ENCODE measurements at places on chromosomes 5 and 9. TPM values are rescaled to one million over a fixed set of nuclear protein-coding genes. Genes with fewer than 3 reads are reported as not detected.

PCDHB12 gene
- total RNA-seq, result not detected

OR1J2 gene
- not detected for total RNA-seq

SV2C gene
- not detected for total RNA-seq

PAIP1 gene
- total RNA-seq, result 124 TPM

DNM1 gene
- total RNA-seq, result 101 TPM

TEX48 gene
- total RNA-seq, result not detected

CERT1 gene
- 24.8 TPM for total RNA-seq

INSL6 gene
- total RNA-seq, result not detected

CHSY3 gene
- 0.16 TPM for total RNA-seq

IL7R gene
- 0.19 TPM for total RNA-seq

CCL27 gene
- not detected for total RNA-seq

C5orf22 gene
- total RNA-seq, result 12.2 TPM

NTRK2 gene
- total RNA-seq, result not detected

RANBP3L gene
- not detected for total RNA-seq

PCDHGA6 gene
- 0.13 TPM for total RNA-seq

CTXN3 gene
- total RNA-seq, result not detected

SLC22A4 gene
- total RNA-seq, result 5.0 TPM

RORB gene
- total RNA-seq, result not detected

TRIM36 gene
- total RNA-seq, result 2.3 TPM

All from A549 treated with GW870086 at 1 μM for 4 hours (cell line).